Right hindlimb (tissue), 1 donor: ENCODE measurements at places on chromosomes 4 and X.
A peak's percentile ranks its signal among the peaks of the same experiment; 100 is the strongest.

GRCh38 chrX:103157496-103158316 lies 57.2 kb upstream of the BEX4 start:
- no peak for DNase-seq

DNA sequence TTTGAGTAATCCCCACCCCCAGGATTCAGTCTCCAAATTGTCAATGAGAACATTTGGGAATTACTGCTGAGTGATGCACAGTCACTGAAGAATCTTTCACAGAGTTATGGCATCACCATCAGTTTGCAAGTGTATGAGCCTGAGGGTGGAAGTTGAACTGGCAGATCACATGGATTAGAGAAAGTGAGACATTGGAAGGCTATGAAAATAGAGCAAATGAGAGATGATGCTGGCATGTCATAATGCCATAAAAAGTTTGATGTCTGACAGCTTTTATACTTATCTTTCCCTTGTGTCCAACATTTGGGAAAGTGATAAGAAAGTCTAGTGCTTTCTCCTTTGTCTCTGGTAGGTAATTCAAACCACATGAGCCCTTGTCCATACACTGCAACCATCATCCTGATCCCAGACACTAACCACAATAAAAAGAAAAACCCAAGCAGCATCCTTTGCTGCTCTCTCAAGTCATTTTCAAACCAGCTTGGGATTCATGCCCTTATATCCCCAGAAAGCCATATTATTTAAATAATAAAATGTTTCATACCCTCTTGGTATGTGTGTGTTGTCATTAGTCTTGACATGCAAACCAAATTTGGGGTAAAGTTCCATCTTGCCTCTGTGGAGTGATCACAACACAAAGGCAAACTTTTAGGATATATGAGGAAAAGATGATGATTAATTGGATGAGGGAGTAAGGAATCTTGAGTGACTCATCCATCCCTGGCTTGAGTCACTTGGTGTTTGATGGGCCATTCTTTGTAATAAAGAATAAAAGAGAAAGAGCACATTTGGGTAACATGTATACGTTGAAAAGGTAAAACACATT lies 438.9 kb downstream of the GRXCR1 start:
- DNase-seq = no peak

- DNase-seq = no peak
Observed at GRCh38 chrX:3509934-3510333, 163.5 kb upstream of the MXRA5 start.

GRCh38 chr4:156957556-156957955 lies 14.0 kb downstream of the PDGFC start:
- DNase-seq = no peak

GRCh38 chrX:13387666-13388494 lies 68.0 kb upstream of the ATXN3L start:
- DNase-seq = no peak

- DNase-seq = no peak
Observed at GRCh38 chrX:39029221-39029620, 228.0 kb downstream of the MID1IP1 start.

DNA sequence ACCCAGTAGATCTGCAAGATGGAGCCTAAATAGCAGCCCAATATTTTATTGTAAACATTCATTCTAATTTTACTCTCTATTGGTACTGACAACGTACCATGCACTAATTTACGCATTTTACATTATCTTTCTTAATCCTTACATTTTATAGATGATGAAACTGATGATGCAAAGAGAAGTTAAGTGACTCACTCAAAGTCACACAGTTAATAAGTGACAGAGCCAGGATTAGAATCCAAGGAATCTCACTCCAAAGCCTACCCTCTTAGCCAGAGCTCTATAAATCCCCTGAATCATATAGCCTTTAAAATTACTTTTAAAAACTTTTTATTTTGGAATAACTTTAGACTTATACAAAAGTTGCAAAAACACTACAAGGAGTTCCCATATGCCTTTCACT lies 37.6 kb downstream of the PHKA1 start:
- no peak for DNase-seq

- DNase-seq = no peak
Observed at GRCh38 chr4:149980121-149980682, 98.0 kb upstream of the DCLK2 start.

DNA sequence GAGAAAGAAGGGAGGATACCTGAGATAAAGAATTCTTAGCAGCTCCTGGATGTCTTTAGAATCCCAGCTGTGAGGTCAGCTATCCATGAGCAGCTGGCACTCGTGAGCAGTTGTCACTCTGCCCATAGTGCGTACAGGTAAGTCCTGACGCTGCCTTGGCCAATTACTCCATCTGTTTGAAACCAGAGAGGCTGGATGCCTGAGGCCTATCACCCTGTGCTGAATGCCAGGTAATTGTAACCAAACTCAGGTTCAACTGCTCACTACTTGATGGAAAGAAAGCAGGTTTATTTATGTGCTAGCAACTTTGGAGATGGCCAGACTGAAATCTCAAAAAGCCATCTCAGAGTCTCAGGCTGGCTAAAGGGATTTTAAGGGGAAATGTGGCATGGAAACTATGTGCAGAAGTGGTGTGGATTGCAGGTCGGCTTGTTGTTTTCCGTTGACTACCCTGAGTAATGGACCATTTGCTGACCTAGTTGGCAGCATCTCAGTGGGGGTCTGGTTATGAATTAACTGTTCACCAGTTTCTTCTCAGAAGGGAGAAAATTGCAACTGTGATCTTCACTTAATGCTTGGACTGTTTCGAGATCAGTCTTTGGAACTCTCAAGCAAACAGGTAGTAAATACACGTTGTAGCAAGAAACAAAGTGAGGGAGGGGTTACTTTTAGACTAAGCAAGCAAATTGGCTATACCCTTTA lies 1614.0 kb upstream of the PCDH10 start:
- DNase-seq = no peak

DNA sequence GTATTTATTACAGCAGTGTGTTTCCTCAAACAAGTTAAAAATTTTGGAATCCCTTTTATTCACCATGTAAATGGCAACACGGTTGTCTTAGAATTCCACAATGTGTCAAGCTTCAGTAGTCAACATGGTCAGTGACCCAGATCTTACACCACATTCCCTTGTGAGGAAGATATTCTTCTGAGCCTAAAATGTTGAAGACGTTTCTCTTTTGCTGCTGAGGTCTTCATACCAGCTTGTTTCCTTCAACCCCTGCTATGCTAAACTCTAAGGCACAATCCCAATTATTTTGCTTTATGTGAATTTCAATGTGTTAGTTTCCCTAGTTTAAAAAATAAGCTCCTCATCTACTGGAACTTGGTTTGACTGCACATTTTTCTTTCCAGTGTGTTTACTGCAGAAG lies 17.6 kb upstream of the LDB2 start:
- DNase-seq = no peak

- DNase-seq = no peak
Observed at GRCh38 chr4:20421603-20421985, 169.9 kb downstream of the SLIT2 start.

DNA sequence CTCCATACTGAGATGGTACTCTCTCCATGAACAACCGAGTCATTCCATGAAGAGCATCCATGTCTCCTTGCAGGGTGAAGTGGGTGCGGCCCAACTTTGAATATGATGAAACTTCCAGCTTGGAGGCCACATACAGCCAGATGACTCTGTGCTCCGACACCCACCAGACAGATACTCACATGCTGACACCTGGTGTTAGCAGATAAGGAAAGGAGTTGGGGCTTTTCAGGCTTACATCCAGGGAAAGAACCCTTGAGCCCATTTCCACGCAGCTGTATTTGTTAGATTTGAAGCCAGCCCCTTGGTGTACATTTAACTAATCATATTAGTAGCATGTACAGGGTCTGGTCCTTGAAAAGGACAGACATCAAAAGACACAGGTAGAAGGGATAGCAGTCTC lies 62.1 kb upstream of the PRRG3 start:
- no peak for DNase-seq

GRCh38 chr4:74632634-74633033 lies 161.7 kb downstream of the BTC start:
- DNase-seq = no peak

DNA sequence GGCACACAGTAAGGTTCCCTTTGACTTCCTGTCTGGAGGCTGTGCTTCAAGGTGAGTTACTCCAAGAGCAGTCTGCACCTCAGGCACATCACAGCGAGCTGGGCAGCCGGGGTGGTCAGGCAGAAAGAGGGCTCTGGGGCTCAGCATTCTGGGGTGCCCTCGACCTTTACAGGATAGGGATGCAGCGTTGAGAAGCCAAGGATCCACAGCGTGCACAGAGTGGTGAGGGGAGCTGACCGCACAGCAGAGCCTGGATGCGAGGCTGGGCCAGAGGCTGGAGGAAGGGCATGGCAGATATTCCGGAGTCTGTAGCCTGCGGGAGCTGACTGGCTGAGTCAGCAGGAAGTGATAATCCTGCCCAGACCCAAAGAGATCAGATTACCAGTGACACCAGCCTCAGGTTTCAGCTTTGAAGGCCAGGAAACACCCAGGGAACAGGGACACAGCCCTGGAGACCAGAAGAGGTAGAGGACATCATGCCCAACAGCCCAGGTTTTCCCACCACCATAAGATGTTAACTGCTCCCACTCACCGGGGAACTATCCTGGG lies 38.4 kb upstream of the PDLIM3 start:
- peak; percentile 58 for DNase-seq

DNA sequence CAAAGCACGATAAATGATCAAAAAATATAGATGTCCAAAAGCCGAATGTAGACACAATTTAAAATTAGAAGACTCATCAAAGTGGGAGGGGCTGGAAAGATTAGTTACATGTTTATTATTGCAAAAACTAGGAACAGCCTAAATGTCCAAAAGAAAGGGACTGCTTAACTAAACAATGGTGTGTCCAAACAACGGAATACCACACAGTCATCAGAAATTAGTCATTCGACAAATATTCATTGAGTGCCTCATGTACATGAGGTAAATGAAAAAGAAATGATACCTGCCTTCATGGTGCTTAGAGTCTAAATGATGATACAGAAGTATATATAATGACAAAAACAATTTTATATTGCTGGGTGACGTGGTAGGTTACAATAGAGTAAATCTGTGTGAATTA lies 139.7 kb downstream of the MAML3 start:
- no peak for DNase-seq

GRCh38 chr4:36133658-36134057 lies 110.7 kb downstream of the ARAP2 start:
- DNase-seq = no peak

- DNase-seq = no peak
Observed at GRCh38 chr4:126209147-126209546, 894.4 kb downstream of the FAT4 start.

DNA sequence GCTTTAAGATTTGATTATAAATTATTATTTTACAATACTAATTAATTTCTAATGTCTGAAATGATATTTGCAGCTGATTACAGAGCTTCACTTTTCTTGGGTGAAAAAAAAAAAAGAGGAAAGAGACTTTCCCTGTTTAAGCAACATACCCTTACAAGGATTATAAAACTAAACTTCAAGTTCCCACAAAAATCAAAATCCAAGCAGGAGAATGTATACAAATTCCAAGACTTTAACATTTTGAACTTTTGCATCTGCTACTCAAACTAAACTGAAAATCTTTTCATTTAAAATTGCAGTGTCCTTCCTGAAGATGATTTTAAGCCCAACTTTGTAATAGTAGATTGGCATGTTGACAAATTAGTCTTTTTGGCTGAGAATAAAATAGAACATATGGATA lies 742.4 kb upstream of the INTU start:
- DNase-seq = no peak

- no peak for DNase-seq
Observed at GRCh38 chr4:176090115-176090514, 24.5 kb downstream of the WDR17 start.

GRCh38 chrX:16185725-16186136 lies 18.4 kb downstream of the MAGEB17 start:
- no peak for DNase-seq

DNA sequence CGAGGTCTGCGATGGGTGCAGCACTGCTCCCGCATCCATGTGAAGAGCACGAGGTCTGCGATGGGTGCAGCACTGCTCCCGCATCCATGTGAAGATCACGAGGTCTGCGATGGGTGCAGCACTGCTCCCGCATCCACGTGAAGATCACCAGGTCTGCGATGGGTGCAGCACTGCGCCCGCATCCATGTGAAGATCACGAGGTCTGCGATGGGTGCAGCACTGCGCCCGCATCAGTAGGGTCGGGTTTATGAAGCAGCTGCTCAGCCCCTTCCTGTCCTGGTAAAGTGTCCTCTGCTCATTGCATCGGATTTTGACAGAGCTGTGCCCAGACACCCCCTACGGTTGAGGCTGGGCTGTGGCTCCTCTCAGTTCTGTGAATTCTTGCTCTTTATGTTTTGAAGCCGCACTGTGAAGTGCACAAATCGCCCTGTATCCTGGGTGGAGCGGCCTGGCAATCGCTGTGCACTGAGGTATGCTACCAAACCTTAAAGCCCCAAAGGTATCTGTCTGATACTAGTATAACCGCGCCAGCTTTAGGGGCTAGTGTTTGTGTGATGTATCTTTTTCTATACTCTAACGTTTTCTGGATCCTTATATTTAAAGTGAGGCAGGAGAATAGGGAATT lies 98.7 kb downstream of the CPZ start:
- DNase-seq = no peak

- no peak for DNase-seq
Observed at GRCh38 chrX:64398088-64398487, 2.8 kb upstream of the MTMR8 start.

DNA sequence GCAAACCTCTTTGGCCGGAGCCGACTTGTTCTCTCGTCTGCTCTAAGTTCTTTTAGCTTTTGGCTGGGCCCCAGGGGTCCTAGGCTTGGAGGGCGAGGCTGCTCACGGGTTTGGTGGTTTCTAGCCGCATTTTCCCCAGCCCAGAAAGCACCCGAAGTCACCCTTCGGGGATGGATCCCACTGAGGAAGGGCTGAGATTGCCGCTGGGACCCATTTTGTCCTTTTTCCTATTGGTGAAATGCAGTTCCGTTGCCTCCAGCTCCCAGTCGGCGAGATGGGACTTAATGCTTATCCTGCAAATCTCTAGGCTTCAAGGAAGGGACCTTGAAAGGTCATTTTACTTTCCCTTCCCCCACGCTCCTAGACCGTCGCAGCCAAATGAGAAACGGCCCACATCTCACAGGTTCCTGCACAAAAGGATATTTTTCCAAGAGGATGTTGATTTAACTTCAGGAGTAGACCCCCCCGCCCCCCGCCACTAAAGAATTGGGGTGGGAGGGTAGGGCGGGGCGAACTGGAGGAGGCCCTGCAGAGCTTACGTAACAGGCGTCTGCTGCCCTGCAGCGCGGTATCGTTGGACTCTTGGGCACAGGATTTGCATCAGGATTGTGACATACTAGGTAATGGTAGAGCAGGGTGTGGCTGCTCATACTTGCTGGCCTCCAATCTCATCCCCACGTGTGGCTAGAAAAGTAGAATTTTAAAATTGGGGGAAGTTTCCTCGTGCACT lies 564 bp downstream of the PGK1 start:
- peak; percentile 39 for DNase-seq

DNA sequence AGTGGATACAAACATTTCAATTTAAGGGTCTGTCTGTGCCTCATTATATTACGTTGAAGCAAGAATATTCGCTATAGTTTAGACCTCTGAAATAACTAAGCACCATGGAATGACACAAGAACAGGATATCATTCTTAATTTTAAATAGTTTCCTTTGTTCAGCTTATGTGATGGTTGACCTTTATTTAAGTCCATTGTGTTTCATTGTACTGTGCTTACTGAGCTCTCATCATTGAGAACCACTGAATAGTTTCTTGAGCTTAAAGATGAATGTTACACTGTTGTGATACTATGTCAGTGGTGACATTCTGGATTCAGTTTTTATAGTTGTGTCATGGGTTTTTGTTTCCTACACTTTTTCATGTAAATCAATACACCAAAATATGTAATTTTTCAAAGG lies 239.3 kb downstream of the RPA4 start:
- no peak for DNase-seq
